ENCODE measurements at places on chromosomes 6 and 20. TPM values are rescaled to one million over a fixed set of nuclear protein-coding genes. Genes with fewer than 3 reads are reported as not detected.

CST4 gene
- total RNA-seq = not detected

ECT2L gene
- not detected for total RNA-seq

SLC52A3 gene
- not detected for total RNA-seq

STX11 gene
- total RNA-seq = 5.7 TPM

UBD gene
- 1.2 TPM for total RNA-seq

ASF1A gene
- total RNA-seq = 16.9 TPM

DEFB124 gene
- not detected for total RNA-seq

LSM14B gene
- 36.6 TPM for total RNA-seq

PLA2G7 gene
- not detected for total RNA-seq

ARMH2 gene
- not detected for total RNA-seq

CCN5 gene
- total RNA-seq = 0.66 TPM

ARHGAP18 gene
- 68.3 TPM for total RNA-seq

MPC1 gene
- total RNA-seq = 21.5 TPM

HLA-DRA gene
- total RNA-seq = not detected

E2F1 gene
- total RNA-seq = 5.1 TPM

MYL9 gene
- total RNA-seq = 11.6 TPM

NEURL2 gene
- 2.0 TPM for total RNA-seq

IRF4 gene
- total RNA-seq = not detected

TNFRSF6B gene
- total RNA-seq = 10.2 TPM

MAS1 gene
- not detected for total RNA-seq

TRAPPC3L gene
- 0.09 TPM for total RNA-seq

SLC22A3 gene
- 0.09 TPM for total RNA-seq

MMP24 gene
- 0.63 TPM for total RNA-seq

SLC2A10 gene
- 12.6 TPM for total RNA-seq

CEP162 gene
- 6.7 TPM for total RNA-seq

PTK6 gene
- total RNA-seq = under 0.01 TPM

ADGRB3 gene
- under 0.01 TPM for total RNA-seq

LHFPL5 gene
- not detected for total RNA-seq

CRISP3 gene
- total RNA-seq = not detected

HLA-DPB1 gene
- 9.2 TPM for total RNA-seq

CFAP206 gene
- 0.19 TPM for total RNA-seq

RAD21L1 gene
- total RNA-seq = under 0.01 TPM

SLC35D3 gene
- not detected for total RNA-seq

FAM162B gene
- 0.19 TPM for total RNA-seq

IDH3B gene
- total RNA-seq = 134 TPM

CEP57L1 gene
- 23.0 TPM for total RNA-seq

IBTK gene
- 38.0 TPM for total RNA-seq

TBX18 gene
- 29.8 TPM for total RNA-seq

ALDH5A1 gene
- 0.27 TPM for total RNA-seq

SPATA25 gene
- 0.75 TPM for total RNA-seq

CD93 gene
- total RNA-seq = 442 TPM

ZNF165 gene
- total RNA-seq = 0.36 TPM

PTCHD4 gene
- total RNA-seq = 8.4 TPM

SLC25A27 gene
- total RNA-seq = 1.1 TPM

POU3F2 gene
- not detected for total RNA-seq

HTR1B gene
- 22.2 TPM for total RNA-seq

SPAG4 gene
- total RNA-seq = 23.5 TPM

SLC22A7 gene
- total RNA-seq = not detected

STK35 gene
- total RNA-seq = 15.4 TPM

METTL24 gene
- total RNA-seq = not detected

EDN1 gene
- total RNA-seq = 168 TPM

ZNF391 gene
- total RNA-seq = 0.66 TPM

SPATA2 gene
- total RNA-seq = 1.6 TPM

OR2H2 gene
- total RNA-seq = not detected

GJA1 gene
- 435 TPM for total RNA-seq

WFDC10B gene
- not detected for total RNA-seq

All from endothelial cell of coronary artery (primary cell).